Activated CD4-positive, alpha-beta T cell treated with anti-CD3 and anti-CD28 coated beads, Interleukin-2, amount 10 ng/mL, durations not matched to agents 24 days and 14 days (primary cell): ENCODE measurements at places on chromosomes 4 and X.

DNA sequence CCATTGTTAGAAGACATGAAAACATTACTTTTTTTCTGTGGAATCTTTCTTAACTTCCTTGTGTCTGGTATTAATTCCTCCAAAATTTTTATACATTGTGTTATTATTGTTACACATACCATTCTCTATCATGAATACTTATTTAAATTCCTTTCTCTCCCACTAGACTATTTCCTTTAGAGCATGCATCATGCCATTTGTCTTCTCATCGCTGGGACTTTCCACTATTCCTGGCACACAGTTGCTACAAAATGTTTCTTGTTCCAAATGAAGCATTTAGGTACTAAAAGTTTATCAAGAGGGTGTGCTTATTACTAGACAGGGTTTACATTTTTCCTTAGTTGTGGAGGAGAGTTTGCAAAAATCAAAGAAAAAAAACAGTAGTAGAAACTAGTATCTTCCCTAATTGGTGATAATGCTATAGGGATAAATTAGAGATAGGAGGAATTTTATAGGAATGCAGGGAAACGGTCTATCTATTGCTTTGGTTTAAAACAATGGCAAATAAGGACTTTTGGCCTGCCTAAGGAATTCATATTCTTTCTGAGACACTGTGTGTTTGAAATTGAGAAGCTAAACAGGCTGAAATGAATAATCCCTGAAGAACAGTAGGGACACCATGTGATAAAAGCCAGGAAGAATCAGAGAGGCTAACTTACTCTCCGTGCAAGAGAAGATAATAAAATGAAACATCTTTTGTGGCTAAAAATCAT lies 187.5 kb upstream of the TBC1D9 start:
- peak; percentile 1 for DNase-seq

GRCh38 chr4:114857831-114858230 lies 255.6 kb downstream of the NDST4 start:
- no peak for DNase-seq

DNA sequence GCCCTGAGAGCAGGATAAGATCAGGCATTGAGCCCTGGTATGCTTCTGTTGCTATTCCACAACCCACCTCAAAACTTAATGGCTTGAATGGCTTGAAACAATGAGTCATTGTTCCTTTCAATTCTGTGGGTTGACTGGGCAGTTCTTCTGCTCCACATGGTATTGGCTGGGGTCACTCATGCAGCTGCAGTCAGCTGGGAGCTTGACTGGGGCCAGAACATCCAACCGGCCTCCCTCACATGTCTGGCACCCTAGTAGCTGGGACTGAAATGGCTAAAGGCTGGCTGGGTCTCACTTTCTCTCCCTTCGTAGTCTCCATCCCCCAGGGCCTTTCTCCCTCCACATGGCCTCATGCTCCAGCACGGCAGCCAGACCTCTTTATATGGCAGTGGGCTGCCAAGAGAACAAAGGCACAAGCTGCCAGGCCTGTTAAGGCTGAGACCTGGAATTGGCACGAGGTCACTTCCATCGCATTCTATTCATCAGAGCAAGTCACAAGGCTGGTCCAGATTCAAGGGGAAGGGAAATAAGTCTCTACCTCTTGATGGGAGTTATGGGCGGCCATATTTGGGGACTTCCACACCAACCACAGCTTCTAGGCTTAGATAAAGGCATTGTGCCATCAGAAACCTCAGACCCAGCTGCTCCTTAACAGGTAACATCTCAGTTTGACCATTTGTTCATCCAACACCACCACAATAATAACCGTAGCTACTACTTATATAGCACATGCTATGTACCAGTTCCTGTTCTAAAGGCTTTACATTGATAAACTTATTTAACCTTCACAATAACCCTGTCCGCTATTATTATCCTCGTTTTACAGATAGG lies 159.7 kb upstream of the ATP6AP2 start:
- no peak for DNase-seq

DNA sequence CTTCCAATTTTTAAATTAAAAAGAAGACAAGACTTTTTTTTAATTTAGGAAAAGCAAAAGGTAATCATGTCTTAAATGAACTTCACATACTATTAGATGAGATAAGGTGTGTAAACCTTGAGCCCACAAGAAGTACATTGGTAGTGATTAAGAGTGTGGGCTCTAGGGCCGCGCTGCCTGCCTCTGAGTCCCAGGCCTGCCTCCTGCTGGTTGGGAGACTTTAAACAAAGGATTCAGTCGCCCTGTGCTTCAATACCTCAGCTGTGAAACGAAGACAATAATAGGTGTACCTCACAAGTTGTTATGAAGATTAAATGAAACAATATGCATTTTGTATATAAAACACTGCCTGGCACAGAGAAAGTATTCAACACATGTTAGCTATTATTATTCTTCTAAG lies 95.9 kb upstream of the MYOZ2 start:
- no peak for DNase-seq

GRCh38 chr4:147518846-147519767 lies 38.2 kb downstream of the EDNRA start:
- DNase-seq: peak; percentile 82

DNA sequence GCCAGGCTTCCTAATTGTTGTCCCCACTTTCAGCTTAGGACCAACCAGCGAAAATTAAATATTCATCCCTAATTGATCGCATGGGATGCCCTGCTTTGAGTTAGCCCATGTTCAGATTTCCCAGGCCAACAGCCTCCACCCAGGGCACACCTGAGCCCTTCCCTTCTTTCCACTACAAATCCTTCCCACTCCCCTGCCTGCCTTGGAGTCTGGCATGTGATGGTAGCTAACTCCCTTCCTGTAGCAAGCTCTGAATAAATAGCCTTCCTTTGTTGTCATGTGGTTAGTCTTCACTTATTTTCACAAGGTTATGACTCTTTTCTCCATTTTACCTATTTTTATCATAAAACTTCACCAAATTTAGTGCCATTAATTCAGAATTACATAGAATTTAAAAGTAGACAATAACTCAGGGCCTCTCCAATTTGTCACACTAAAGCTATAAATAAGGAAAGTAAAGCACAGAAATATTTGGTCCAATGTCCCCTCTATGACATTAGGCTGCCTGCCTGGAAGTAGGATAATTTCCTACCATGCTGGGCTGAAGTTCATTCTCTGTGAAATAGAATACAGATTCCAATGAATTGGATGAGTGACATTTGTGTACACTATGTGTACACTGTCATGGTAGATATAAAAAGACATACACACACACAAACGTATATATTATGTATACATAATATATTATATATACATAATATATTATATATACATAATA lies 166.4 kb upstream of the CPEB2 start:
- DNase-seq: no peak

DNA sequence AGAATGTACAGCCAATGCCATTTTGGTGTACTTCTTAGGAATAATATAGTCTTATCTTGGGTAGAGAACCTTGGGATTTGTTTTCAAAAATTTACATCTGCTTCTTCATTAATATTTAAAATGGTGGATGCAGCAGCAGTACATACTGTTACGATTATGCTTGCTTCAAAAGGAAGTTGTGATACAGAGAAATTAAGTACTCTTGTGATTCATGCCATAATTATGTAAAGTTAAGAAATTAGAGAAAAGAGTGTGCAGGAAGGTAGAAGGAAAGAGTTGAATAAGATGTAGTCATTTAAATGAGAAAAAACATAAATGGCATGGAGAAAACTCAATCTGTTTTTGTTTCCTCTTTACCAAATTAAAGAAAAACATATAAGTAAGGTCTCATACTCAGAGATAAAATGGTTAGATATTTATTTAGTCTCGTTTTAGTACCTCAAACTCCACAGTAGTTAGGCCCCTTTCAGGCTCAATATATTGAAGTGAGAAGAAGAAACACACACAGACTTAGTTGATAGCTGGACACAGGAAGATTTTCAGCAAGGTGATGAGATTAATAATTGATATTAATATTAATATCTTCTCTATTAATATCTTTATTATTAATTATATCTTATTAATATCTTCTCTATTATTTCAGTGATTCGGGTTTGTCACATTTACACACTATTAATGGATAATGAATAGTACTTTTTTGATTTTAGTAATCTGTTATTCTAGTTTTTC lies 70.1 kb upstream of the HPGD start:
- no peak for DNase-seq

- no peak for DNase-seq
Observed at GRCh38 chrX:134004084-134004483, 18.7 kb upstream of the GPC3 start.

- DNase-seq: no peak
Observed at GRCh38 chr4:40572692-40573310, 56.9 kb downstream of the RBM47 start.

DNA sequence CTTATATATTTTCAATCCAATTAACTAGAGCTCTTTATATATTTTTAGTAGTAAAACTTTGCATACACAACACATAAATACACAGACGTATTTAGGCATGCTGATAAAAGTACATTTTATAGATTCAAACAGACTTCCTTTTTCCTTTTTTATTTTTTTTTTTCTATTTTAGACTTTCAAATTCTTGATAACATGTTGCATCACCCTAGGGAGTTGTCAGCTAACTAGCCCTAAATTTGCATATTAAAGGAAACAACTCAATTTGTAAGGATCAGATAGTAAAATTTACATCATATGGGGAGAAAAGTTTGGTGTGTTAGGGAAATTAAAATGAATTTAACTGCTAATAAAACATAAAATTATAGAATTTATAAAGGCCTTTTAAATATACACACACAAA lies 47.4 kb upstream of the APOOL start:
- no peak for DNase-seq

GRCh38 chrX:140701480-140701879 lies 8.1 kb upstream of the LINC00632 start:
- no peak for DNase-seq

DNA sequence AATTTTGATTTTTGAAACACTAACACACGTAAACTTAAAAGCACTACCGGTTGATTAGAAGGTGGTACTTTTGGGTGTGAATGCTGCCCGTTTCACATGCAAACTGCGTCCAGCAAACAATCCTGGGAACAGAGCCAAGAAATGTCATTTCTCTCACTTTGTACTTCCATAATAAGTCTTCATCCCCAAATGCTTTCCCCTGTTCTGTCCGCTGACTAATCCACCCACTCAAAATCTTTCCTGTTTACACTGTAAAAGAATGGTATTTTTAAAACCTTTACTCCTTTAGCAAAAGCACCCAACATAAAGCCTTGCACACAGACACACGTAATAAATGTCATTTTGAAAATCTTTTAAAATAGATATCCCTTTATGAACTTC lies 39.1 kb upstream of the PDLIM5 start:
- no peak for DNase-seq

- DNase-seq: no peak
Observed at GRCh38 chrX:118904218-118904617, 70.2 kb upstream of the LONRF3 start.

DNA sequence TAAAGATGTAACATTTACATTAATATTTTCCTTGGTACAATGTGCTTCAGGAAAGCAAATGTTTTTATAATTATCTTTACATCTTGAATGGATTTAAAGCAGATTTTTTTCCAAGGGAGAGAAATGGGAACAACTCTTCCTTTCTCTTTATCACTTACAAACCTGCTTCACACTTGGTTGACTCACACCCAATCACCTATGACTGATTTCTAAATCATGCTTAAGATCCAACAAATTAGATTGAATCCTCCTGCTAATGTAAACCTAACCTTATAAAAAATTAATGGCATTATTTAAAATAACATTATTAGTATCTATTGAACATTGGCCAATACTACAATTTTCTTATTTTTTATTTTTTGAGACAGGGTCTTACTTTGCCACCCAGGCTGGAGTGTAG lies 127.1 kb downstream of the INPP4B start:
- DNase-seq: no peak

GRCh38 chrX:55220119-55220794 lies at the start of gene PAGE5:
PAGE5 (plus strand) TSS chrX:55220346; CDS start chrX:55221383, 1,037 bp downstream.
- no peak for DNase-seq

DNA sequence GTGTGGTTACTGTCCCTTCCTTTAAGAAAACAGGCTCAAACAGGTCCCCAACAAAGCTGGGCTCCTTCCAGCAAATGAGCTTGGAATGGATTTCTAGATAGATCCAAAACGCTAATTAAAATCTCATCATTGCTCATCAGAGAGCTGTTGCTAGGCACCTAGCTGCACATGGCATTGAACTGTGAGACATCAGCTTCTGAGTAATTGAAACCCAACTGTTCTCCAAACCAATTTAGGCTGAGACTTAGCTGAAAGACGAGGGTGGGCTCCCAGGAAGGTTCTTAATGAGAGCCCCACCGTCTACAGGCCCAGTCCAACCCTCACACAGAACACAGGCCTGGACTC lies 59.1 kb downstream of the FAM184B start:
- DNase-seq: no peak

DNA sequence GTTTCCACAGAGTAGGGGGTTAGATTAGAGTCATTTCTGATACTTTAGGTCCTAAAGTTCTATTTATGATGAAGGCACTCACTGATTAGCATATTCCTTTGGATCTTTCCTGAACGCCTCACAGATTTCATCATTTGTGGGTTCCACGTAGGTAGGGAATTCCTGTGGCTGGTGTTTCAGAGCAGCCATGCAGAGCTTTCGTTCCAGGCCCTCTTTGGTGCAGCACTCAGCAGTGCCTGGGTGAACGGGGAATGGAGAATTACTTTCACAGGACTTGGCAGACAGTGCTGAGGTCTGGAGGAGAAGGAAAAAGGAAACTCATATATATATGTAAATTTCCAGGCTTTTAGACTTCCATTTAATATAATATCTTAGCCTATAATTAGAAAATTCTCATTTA lies 18.5 kb downstream of the GC start:
- DNase-seq: no peak

DNA sequence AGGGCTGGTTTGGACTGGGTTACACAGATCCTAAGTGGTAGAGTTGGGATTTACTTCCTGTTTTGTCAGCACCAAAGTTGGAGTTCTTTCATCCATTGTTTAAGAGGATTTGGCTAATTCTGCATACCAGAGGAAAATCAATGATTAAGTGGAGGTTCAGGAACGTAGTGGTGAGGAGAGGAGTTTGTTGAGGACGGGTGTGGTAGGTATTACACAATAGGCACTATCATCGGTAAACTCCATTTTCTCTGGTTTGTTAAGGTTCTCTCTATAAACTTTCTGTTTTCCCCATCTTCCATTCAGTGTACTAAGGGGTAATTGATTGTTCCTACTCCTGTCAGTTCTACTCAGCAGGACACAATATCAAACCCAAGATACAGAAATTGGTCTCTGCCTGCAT lies 107.5 kb upstream of the VCX2 start:
- no peak for DNase-seq

GRCh38 chrX:42107495-42108488 lies 184.4 kb upstream of the CASK start:
- DNase-seq: peak; percentile 55

- DNase-seq: no peak
Observed at GRCh38 chrX:3757510-3758025, 44.1 kb upstream of the PRKX start.

GRCh38 chr4:159577241-159577640 lies 474.4 kb downstream of the RAPGEF2 start:
- DNase-seq: no peak

GRCh38 chr4:7987148-7987989 lies 47.7 kb upstream of the AFAP1 start:
- DNase-seq: peak; percentile 93

GRCh38 chr4:184329235-184329634 lies 111.6 kb upstream of the ENPP6 start:
- DNase-seq: no peak

- DNase-seq: no peak
Observed at GRCh38 chr4:142378179-142378578, 467.9 kb downstream of the INPP4B start.
